CD4-positive, alpha-beta T cell treated with Interleukin-4 for 1 hour (primary cell): ENCODE measurements at places on chromosomes 1 and 21.

DNA sequence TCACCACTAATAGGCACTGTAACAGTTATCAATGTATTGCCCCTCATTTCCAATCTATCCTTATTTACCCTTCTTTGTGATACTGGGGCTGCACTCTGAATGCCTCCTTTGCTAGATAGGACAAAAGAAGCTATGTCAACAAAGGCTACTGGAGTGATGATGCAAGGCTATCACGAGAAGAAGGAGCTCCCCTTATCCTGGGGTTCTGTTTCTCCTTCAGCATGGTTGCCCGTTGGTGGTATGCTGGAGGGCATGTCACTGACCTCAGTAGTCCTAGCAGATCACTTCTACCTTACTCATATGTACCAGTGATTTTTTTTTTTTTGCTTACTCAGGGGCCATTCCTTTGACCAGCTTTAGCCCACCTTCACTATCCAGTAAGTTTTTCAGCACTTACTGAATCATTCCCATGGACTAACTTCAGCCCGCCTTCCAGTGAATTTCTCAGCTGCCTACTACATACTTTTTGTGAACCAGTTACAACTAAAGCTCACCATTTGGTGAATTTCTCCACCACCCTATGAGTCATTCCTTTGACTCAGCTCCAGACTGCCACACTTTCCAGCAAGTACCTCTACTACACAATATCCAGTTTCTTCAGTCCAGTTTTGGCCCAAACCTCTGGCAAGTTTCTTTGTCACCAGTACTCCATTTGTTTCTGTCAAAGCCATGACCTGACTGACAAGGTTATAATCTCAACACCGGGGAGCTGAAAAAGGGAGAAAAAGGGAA, 944.5 kb downstream of the KCNT2 start:
- no peak for DNase-seq

DNA sequence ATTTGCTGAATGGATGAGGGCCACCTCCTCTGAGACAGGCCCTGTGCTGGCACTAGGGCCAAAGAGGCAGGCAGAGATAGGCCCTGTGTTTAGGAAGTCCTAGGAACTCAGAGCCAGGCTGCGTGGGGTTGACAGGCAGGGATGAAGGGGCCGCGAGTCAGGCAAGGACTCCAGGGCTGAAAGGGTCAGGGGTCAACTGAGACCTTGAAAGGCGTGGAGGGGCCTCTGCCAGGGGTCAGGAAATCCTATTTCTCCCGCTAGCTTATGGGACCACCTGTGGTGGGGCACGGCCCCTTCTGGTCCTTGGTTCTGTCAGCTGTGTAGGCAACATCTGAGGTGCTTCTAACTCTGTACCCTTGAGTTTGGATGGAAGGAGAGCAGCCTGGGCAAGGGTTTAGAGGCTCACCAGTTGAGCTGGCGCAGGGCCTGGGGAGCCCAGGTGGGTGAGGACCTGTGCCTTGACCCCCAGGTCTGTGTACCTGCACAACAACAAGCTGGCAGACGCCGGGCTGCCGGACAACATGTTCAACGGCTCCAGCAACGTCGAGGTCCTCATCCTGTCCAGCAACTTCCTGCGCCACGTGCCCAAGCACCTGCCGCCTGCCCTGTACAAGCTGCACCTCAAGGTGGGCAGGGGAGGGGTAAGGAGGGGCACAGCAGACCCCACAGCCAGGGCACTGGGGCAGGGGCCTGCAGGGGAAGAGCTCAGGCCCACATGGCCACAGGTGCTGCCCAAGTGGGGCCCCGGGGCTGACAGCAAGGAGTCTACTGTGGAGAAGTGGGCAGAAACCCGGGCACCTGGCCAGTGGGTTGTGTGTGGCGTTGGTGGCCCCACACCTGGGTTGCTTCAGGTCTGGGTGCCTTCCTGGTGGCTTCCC, 14.9 kb downstream of the PODN start:
- DNase-seq: no peak

- DNase-seq: no peak
Measured at GRCh38 chr1:183653876-183654451, 848 bp upstream of the APOBEC4 start.

DNA sequence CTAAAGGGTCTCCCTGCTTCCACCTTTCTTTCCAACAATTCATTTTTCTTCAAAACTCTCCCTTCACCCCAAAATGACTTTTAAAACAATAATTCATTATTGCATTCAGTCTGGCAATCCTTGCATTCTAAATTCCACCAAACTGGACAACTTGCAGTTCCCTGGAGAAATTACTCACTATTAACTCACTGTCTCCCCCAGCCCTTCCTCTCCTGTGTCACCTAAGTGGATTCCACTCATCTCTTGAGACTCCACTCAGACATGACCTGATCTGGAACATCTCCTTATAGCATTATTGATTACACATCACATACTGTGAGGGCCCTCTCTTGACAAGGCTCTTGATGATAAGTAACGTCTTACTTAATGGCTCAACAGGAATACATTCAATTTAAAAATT, 257.1 kb downstream of the BRINP2 start:
- DNase-seq: no peak

DNA sequence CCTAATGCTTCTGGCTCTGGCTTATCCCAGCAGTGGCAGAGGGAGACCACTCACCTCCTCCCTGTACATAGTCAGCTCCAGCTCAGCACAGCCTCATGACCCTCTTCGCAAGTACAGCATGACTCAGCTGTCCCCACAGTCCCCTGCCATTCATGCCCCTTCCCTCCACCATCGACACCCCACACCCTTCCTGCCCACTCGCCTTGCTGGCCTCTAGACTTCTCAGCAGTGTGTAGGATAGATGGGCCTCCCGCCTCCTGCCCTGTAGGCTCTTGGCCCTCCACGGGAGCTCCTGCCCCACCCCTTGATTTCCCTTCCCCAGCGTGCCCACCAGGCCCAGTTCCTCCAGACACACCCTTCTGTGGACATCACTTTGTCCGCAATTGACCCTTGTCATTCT, 9.8 kb downstream of the NPR1 start:
- DNase-seq: no peak
